ENCODE measurements at places on chromosomes 5 and 9.

DNA sequence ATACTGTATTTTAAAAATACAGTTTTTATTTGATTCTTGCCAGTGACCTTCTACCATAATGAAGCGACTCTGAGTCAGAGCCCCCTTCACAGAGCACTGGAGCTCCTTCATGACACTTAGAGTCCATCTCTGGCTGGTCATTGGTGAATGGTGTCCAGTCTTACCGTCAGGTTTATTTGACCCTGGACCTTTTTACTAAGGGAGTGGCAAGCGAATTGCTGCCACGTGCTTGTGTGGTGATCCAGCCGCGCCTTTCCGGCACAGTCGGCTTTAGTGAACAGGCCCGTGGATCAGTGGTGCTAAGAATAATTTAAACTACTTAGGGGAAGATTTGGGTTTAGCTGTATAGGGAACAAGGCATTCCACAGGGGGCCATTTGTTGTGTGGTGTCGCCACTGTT, 48.5 kb downstream of the PRRC2B start:
- no peak for DNase-seq

DNA sequence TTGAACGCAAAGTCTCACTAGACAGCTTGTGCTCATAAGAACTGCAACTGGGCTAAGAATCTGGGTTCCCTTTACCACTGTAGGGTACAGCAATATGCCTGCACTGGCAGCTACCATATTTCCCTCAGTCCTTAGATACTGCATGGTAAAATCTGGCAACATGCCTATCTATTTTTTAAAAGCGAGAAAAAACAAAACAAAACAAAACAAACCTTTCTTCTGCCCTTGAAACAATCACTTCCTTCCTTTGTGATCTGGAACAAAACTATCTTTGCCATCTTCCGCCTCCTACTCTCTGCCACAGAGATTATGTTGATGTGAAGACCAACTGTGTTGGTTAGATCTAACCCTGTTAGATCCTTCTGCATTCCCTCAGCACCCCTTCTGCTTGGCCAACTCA, 242.9 kb downstream of the EBF1 start:
- no peak for DNase-seq

DNA sequence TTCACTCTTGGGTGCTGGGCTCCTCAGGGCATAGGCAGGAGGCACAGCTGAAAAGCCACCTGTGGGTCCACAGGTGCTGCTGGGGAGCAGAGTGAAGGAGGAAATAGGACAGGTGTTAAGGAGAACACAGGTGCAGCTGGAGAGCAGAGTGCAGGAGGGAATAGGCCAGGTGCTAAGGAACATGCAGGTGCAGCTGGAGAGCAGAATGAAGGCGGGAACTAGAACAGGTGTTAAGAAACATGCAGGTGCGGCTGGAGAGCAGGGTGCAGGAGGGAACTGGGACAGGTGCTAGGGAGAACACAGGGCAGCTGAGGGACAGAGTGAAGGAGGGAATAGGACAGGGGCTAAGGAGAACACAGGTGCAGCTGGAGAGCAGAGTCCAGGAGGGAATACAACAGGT, 43.8 kb upstream of the PLEKHG4B start:
- no peak for DNase-seq

DNA sequence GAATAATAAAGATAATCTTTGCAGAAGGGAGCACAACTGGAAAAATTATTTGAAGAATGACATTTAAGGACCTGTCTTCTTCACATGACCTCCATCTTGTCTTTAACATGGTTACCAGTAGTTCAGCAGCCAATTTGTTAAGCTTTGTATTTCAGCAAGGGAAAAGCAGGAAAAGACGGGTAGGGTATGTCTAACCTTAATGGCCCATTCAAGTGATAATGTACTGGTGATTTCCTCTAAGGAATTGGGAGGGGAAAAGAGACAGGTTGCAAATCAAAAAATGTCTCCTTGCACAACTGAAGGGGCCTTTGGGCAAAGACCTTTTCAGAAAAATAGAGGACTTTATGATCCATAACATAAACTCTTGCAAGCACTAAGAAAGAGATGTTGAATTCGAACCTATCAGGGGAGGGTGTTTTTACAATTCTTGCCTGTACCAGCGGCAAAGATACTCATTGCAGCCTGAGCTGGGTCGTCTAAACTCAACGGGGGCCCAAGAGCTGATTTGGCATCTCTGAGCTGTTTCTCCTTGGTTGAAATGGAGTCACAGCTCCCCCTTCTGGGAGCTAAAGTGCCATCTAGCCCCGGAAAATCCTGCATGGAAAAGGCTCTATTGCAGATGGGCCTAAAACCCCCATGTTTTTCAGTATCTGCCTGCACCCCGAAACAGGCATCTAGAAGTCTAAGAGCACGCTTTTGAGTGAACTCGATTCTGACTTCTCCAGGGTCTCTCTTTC, 3.8 kb downstream of the BRINP1 start:
- no peak for DNase-seq

DNA sequence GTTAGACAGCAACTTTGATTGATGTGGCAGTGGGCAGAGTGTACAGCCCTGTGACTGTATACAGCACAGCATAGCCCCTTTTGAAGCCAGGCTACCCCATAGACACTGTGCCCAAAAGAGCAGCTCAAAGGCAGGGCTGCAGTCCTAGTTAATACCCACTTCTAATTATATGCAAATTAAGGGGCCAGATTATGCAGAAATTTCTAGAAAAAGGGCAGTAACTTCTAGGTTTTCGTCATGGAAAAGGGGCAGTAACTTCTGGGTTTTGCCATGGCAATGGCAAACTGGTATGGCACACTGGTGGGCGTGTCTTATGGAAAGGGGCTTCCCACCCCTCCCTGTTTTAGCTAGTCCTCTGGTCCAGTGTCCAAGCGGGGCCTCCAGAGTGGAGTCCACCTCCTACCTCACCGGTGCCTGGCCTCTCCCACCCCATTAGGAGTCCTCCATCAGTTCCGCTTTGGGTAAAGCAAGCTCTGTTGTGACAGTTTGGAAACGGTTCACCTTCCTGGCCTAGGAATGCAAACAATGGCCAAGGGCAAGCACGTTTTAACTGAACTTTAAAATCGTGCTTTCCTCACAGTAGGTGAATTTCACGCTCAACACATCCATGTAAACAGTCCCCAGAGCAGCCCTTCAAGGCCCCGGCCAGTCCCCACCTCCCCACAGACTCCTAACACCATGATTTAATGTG, 5.6 kb downstream of the ADAMTS13 start:
- DNase-seq, result no peak

DNA sequence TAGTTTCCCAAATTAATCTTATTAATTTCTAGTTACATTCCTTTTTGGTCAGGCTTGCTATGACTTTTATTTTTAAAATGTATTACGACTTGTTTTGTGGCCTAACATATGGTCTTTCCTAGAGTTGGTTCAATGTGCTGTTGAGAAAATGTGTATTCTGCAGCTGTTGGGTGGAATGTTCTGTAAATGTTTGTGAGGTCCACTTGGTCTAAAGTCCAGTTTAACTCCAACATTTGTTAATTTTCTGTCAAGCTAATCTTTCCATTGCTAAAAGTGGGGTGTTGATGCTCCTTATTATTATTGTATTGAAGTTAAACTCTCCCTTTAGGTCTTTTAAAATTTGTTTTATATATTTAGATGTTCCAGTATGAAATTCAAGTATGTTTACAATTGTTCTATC, 1010.8 kb upstream of the EDIL3 start:
- DNase-seq, result no peak

DNA sequence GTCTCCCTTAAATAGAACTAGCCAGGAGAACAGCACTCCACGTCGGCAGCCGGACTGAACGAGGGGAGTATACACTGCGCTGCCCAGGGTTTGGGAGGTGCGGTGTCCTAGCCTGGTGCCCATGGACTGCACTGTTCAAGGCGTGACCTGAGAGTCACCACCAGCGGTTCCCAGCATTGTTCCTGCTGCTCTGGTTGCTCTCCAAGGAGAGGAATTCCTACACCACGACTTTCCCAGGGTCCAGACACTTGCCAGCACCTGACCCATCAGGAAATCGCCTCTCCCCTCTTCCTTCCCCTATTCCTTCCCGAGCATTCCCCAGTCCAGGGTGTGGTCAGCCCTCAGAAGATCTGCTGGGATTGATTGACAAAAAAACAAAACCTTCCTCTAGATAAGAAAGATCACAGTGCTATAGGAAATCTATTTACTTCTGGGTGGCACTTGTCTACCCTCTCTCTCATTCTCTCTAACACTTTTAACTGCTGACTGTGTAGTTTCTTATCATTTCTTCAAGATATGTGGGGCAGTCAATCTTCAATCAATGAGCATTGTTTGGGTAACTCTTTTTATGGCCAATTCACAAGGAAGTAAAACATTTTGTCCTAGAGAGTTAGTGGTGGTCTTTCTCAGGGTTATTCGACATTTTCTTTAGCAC, 297.8 kb upstream of the ACTBL2 start:
- DNase-seq, result no peak

DNA sequence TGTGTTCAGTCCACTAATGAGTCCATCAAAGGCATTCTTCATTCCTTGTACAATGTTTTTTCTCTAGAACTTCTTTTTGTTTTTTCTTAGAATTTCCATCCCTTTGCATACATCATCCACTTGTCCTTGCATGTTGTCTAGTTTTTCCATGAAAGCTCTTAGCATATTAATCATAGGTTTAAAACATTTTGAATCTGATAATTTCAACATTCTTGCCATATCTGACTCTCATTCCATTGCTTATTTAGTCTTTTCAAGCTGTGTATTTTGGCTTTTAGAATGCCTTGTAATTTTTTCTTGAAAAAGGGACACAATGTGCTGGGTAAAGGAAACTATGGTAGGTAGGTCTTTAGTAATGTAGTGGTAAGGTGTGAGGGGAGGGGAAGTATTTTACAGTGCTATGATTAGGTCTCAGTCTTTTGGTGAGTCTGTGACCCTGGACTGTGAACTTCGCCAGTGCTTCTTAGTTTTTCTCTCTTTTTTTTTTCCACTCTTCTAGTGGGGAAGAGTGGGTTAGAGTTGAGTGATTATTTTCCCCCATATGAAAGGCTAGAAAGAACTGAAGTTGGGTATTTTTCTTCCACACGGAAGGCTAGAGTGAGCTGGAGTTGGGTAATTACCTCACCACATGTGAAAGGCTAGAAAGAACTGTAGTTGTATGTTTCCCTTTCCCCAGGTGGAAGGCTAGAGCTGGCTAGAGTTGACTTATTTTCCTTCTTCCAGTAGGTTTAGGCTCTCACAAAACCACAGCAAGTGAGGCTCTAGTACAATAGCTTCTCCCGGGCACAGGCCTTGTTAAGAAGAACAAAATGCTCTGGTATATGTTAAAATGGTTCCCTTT, 172.1 kb downstream of the SNX18 start:
- DNase-seq, result no peak

DNA sequence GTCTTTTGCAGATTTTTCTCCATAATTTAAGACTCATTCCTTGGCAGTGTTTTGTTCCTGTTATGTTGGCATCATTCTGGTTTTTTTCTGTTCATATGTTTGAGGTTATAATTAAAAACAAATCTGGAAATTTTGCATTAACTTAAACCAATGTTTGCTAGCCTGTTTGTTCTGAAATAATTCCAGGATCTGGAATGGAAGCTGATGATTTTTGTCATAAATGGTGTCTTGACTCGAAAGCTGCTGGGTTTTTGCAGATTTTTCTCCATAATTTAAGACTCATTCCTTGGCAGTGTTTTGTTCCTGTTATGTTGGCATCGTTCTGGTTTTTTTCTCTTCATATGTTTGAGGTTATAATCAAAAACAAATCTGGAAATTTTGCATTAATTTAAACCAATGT, 318.7 kb upstream of the IRX4 start:
- no peak for DNase-seq

DNA sequence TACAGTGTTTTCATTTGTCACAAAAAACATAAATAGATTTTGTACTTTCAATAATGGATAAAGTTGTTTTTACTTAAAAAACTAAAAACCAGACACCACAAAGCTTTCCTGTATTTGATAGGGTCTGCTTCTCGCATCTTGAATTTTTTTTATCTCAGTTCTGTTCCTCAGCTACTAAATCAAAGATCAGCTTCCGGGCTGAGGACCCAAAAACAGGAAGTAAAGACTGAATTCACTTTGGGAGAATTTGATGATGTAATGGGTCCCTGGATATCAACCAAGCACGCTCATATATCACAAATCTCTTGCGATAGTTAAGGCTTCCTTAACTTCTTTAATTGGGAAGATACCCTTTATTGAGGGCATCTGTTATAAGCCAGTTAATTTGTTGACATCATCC, 24.1 kb downstream of the ITK start:
- no peak for DNase-seq

DNA sequence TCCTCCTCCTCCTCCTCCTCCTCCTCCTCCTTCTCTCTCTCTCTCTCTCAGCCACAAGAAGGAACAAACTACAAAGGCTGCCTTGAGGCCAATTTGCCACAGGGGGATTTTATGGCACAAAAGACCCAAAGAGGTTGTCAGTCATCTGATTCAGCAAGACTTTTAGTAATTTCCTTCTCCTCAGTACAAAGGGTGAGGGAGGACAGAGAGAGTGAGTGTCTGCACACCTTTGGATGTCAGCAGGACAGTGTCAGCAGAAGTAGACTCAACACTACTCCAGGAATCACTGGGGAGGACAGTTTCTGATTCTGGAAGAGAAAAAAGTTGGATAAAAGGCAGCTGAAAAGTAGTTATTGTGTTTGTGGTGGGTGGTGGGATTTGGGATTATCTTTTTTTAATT, 13.6 kb downstream of the TIMD4 start:
- no peak for DNase-seq

GRCh38 chr9:110707419-110707818, 38.8 kb downstream of the MUSK start:
- DNase-seq, result no peak

- DNase-seq, result no peak
These were observed 31.9 kb upstream of the SPARC start for GRCh38 chr5:151718646-151719045.

DNA sequence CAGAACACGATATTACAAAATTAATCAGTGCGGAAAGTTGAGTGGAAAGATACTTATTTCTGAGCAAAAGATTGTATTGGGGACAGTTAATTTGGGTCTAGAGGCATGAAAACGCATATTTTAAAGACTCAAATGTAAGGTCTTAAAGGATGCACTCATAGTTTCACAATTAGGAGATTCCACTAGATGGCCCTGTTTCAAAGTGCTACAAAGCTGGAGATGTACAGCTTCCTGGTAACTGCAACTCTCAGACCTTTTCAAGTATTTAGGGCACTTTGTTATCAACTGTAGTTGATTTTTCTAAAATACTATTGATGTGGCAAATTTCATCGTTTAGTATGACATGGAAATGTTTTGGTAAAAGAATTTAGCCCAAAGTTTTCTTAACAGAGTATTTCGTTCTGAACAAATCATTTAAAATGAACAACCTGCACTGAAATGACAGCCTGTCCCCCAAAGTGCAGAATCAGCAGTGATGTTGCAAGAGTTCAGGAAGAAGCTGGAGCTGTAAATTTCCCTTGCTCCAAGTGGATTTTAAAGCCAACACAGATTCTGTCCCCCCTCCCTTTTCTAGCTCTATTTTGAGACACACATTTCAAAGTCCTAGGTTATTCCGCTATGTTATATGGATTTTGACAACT, 16.2 kb upstream of the NDUFB6 start:
- DNase-seq, result no peak

DNA sequence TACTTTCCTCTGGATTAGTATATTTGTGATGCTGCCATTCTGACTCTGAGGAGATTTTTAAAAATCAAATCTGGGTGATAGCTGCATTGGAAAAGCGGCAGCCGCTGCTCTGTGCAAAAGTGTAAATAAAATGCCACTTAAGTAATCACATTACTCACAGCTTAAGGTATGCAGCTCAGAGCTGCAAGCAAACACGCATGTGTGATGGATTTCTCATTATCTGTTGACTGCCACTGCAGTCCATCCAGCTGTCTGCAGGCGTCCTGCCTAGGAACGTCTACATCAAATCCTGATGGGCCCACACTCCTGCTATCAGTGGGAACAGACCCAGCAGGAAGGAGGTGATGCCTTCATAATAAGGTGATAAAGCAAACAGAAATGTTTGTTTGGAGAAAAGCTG, 216.9 kb downstream of the SPOCK1 start:
- DNase-seq, result no peak

All from GM19239 (cell line).